B cell (primary cell): ENCODE measurements at places on chromosomes 6 and 20. TPM values are rescaled to one million over a fixed set of nuclear protein-coding genes. Genes with fewer than 3 reads are reported as not detected.

Gene OOEP
- polyA plus RNA-seq, result 0.25 and 0.70 TPM in 2 replicates

Gene IPCEF1
- polyA plus RNA-seq, result 0.22 and 0.89 TPM in 2 replicates

Gene NINL
- 1.8 and 2.0 TPM in 2 replicates for polyA plus RNA-seq

Gene CST11
- not detected in 2 replicates for polyA plus RNA-seq

Gene WFDC12
- polyA plus RNA-seq, result not detected in 2 replicates

Gene SLC35F1
- polyA plus RNA-seq, result not detected in 2 replicates
